ENCODE measurements at places on chromosomes 2 and 18.

DNA sequence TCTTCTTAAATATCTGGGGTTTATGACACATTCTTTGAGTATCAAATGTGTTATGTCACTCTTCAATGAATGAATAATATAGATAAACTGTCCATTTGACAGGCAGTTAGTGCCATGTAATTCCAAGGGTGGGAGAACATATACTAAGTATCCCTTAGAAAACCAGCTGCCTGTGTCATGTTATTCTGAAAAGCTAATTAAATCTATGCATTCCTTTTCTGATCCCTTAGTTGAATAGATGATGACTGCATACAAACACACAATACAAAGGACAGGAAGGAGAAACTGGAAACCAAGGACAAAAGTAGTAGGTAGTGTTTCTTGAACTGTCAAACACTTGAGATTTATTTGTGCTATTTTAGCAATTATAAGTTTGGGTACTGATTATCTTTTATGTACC is 8.3 kb downstream of the ARHGAP28 start:
- peak; percentile 37 for DNase-seq

GRCh38 chr18:58195278-58195765 is 151.3 kb downstream of the NEDD4L start:
- DNase-seq: no peak

DNA sequence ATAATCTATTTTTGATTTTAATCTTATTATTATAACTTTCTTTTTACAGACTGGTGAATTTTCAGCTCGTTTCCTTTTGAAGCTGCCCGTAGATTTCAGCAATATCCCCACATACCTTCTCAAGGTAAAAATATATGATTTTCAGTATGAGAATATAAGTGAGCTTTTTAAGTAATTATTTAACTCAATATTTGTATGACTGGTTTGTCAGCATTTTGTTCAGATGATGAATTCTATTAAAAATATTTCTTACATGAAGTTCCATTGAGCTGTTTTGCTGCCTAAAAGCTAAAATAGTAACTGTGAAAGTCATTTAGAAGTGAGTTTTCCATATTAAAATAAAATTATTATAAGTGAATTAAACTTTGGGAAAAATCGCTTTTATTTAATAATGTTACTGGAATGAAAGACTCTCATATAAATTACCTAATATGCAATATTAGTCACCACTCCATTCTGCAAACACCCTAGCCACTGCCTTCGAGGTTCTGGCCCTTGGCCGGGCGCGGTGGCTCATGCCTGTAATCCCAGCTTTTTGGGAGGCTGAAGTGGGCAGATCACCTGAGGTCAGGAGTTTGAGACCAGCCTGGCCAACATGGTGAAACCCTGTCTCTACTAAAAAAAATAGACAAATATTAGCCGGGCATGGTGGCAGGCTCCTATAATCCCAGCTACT is 155.3 kb downstream of the BABAM2 start:
- DNase-seq: no peak

GRCh38 chr18:4058179-4058578 is 396.9 kb downstream of the DLGAP1 start:
- DNase-seq: no peak

- peak; percentile 27 for DNase-seq
Observed at GRCh38 chr2:102841107-102841840, 79.4 kb downstream of the TMEM182 start.

- DNase-seq: peak; percentile 27
Observed at GRCh38 chr2:25491003-25491696, 149.4 kb upstream of the DNMT3A start.

GRCh38 chr2:6496376-6496775 is 369.3 kb downstream of the CMPK2 start:
- no peak for DNase-seq
